AML-193 (cell line): ENCODE measurements at places on chromosomes 2 and 18.

DNA sequence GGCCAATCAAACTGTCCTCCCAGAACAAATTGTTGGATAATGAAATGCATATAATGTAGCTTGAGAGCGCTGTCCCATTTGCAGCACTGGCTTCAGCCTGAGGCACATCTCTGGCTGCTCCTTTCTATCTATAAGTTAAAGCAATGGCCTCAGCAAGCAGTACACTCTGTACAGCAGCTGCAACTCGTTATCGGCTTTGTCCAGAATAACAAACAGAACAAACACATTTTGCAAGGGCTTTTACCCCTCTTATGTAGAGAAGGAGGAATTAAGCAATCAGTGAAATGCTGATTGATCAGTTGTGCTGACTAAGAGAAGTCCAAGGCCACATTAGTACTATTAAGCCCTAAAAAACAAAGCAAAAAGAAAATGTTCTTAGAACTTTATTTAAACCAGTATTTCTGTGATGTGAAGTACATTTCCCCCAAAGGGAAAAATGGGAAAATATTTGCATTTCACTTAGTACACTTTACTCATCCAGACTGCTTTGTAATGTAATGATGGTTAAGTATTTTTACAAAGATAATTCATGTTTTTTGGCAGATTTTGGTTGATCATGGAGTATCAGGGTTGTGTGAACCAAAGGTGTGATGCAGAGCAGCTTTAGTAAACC, 15.0 kb upstream of the CPS1 start:
- no peak for DNase-seq

DNA sequence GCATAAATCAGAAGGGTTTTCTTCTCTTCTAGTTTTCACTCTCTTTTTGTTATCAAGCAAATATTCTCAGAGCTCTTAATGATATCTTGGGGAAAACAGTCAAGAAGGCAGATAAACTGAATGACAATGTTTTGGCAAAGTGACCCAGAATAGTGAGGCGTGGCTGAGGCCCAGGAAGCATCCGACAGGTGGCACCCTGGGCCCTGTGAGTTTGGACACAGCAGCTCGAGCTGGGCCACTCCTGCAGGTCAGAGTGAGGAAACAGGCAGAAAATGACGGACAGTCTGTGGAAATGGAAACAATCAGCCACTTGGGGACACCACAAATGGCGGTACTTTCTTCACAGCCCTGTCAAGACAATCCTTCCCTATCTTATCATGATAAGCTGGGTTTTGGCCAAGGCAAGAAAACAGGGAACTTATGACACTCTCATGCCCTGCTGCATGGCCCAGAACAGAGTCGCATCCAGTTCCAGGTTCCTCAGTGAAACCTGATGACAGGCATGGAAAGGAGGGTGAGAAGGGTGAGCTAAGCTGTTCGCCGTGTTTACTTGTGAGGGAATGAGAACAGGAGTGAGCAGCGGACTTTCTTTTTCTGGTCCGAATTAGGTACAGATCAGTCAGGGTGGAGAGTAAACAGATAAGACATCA, 32.1 kb downstream of the MRPL44 start:
- DNase-seq: no peak

DNA sequence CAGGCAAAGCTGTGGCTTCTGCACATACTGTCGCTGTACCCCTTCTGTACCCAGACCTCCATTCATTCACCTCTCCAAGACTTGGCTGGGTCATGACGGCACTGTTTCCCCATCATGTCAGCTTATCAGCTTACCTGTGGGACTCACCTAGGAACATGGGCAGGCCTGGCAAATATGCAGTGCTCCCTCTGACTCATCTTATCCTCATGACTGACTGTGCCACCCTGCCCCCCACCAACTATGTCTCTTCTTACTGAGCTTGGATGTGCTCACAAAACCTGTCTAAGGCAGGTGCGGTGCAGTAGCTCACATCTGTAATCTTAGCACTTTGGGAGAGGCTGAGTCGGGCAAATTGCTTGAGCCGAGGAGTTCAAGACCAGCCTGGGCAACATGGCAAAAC, 152.4 kb downstream of the MGAT5 start:
- DNase-seq: no peak

GRCh38 chr2:128552141-128552805, 233.6 kb upstream of the HS6ST1 start:
- DNase-seq: no peak

DNA sequence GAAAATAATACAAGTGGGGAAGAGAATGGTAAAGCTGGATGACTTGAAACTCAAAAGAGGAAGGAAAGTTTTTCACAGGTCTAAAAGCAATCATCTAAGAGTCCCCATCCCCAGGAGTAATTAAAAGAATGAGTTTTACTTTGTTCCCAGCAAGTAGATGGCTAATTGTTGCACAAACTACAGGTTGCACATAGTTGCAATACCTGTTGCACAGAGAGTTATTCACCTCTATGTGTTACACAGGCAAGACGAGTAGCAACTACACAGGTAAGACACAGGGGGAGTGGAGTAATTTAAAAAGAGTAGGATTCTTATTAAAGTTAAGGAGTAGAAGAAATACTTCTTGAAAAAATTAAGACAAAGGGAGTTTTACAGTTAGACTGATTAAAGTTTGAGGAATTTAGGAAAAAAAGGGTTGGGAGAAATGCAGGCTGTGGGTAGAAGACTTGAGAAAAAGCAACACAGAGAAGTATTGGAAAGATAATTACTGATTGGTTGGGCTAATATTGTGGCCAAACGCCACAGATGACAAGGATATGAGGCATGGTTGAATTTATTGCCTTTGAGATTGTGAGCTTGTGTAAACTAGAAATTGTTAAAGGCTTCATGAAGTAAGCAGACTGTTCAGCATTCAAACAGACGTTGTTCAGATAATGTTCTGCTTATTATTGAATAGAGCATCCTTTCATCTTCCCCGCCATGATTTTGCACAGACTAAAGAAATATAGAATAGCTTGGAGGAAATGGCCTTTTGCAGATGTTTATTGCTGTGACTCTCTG, 699.3 kb downstream of the NR4A2 start:
- DNase-seq: no peak

DNA sequence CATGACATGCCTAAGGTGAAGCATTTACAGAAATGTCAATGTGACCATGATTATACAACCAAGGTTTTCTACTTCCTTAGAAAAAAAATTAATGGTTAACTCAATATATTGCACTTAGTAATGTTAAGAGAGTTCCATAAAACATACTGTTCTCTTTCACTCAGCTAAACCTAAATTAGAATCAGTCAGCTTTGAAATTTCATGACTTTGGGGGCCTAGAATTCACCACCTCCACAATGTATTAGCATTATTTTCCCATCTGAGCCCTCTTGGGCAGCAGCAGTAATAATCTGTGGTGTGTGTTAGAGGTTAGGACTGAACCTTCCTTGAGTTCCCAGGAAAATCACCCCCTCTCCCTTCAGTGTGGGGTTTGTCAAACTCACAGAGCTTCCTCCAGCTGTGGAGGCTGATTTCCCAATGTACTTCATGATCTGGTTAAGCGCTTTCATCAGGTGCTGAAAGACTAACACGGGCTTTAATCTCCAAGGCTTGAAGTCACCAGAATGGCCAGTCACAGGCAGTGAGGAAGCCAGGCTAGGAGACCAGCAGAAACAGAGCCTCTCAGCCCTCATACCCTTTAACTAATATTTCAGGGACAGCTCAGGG, 7.1 kb upstream of the UPP2 start:
- DNase-seq: no peak

DNA sequence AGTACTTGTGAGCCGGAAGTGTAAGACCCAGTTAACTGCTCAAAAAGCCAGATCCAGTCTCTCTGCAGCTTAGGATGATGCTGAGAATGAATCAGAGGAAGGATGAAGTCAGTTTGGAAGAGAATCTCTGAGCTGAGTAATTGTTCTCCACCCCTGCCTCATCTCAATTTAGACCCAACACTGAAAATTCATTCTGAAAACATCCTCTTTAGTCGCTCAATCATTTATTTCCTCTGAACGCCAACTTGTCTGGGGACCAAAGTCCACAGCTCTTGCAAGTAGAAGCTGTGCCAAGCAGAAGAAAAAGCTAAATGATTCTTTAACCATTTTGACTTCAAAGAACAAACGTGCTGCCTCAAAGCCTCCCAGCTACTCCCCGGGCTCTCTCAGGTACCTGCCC, 177.1 kb upstream of the KLHL29 start:
- DNase-seq: no peak

DNA sequence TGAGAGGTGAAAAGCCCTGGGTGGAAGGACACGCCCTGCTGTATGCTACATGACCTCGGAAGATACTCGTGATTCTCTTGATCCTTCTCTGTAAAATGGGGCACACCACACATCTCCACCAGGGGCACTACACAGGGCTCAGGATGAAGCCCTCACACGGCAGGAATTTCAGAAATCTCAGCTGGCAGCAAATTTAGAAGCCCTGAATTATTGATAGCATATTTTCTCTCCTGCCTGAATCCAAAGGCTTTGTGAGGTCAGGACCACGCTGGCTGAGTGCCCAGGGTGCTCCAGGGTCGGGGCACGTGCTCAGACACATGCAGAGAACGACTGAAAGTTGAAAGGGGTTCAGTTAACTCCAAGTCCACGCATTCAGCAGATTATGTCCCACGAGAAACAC, 42.1 kb upstream of the GALR1 start:
- DNase-seq: peak; percentile 48

DNA sequence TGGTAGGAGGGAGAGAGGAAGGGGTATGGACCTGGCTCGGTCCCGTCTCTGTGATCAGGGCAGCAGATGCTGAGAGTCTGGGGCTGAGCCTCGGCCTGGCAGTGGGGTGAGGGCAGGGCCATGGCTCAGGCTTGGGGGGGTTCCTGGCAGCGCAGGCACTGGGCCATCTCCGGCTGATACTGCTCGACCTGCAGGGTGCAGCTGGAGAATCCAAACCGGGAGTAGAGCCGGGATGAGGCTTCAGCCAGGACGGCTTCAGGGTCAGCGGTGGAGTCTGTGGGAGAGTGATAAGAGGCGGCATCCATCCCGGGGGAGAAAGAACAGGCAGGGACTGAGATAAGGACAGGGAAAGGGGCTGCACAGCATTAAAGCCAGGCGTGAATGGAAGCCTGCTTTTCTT, 7.7 kb downstream of the SLC30A3 start:
- DNase-seq: no peak

DNA sequence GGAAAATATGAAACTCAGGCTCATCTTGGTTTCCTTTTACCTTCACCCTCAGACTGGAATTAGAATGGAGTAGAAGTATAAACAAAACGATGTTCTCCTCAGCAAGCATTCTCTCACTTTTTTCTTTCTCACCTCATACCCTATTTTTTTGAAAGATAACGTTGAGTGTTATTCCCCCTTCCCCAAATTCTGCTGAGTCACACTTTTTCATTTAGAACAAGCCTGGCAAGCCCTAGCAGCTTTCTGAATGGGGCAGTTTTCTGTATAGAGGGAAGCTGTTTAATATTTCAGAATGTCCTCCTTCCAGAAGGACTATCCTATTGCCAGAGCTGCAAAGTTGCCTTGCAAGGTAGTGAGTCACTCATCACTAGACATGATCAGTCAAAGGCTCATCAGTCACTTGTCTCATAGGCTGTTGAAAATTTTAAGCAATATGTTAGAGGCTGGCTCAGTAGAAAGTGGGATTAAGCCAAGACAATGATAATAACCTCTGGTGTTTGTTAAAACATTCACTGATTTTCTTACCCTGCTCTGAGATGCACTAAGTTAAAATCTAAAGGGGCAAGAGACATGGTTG, 416.1 kb downstream of the RNF144A start:
- no peak for DNase-seq

GRCh38 chr2:120395221-120396012, 49.5 kb downstream of the INHBB start:
- no peak for DNase-seq
